ENCODE measurements at places on chromosomes 11 and 22.

- no peak for DNase-seq
Measured at GRCh38 chr22:26534874-26535602, 22.8 kb upstream of the TFIP11 start.

DNA sequence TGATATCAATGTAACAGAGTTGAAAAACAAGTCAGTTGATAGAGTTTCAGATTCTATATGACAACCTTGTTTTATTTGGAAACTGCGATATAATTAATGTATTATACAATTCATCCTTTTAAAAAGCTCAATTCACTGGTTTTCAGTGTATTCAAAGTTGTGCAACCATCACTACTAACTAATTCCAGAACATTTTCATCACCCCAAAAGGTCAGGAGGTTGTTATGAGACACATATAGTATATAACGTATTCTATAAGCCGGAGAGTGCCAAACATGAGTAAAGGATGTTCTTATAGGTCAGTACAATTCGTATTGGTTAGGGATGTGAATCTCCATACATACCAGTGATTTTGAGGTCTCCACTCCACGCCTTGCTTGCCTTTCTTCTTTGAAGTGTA is 40.1 kb upstream of the UCP3 start:
- DNase-seq: no peak

GRCh38 chr11:111324277-111324720 is 26.0 kb downstream of the POU2AF3 start:
- no peak for DNase-seq

DNA sequence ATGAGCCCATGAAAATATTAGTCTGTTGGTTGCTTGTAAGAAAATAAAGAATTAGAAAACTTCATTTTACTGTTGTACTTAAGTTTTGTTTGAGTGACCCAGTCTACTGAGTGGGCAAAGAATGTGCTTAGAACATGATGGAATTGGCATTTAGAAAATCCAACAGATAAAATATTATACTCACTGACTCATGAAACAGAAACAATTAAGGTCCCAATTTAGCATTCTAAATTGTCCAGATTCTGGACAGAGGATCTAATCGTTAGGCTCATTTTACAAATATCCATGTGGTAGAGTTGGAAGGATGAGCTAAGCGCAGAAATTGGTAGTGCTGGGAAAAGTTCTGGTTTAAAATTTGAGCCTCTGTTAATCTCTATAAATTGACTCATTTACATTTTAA is 45.4 kb downstream of the METTL15 start:
- no peak for DNase-seq

GRCh38 chr22:48805516-48805915 is 1022.2 kb downstream of the BRD1 start:
- no peak for DNase-seq

GRCh38 chr11:1162491-1163311 is 4.9 kb downstream of the MUC5AC start:
- no peak for DNase-seq
